Endothelial cell of umbilical vein (primary cell): ENCODE measurements at places on chromosomes 13 and 19. TPM values are rescaled to one million over a fixed set of nuclear protein-coding genes. Genes with fewer than 3 reads are reported as not detected.

DNA sequence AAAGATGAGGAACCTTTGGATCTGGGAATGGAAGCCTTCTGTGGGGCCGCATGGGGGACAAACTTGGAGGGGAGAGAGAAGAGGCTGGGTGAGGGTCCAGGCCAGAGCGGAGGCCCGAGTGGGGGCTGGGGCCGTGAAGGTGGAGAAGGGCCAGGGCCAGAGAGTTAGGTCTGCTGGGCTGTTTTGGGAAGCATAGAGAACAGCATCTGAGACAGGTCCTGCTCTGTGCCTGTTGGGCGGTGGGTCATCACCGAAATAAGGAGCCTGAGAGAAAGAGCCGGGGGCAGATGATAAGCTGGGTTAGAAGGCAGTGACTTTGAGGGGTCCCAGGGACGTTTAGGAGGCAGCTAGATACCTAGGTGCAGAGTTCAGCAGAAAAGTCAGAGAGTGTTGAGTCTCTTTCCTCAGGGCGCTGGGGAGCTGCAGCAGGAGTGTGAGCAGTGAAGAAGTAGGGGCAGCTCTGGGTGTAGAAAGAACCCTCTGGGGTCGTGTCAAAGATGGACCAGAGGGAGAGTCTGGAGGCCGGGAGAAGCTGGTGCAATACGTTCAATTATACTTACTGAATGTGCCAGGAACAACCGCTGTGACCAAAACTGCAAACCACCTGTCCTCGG is 2.7 kb downstream of the SPACA6 start:
- DNase-seq, result no peak

GRCh38 chr13:111920306-111920931 is 146.5 kb upstream of the SOX1 start:
- DNase-seq, result no peak

GRCh38 chr13:26873386-26873698 is 112.8 kb upstream of the GPR12 start:
- no peak for DNase-seq

- peak; percentile 13 for DNase-seq
Measured at GRCh38 chr13:49308097-49308875, 60.6 kb downstream of the CDADC1 start.

GRCh38 chr19:10586396-10586795 is 716 bp downstream of the AP1M2 start:
- no peak for DNase-seq

DNA sequence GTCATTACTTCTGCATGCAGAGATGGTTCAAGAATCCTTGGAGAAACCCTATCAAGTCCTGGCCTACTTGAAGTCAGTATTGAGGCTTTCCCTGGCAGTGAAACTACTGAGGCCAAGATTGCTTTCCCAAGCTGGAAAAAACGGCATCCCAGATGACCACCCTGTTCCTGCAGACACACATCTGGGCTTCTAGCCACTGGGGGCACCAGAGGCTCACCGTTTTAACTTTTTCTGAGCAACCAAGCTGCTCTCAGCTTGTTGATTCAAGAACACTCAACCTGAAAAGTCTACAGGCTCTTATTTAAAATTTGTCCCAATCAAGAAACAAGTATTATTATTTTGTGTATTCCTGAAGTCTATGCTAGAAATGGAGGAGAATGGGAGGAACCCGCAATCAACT is 66.6 kb downstream of the SPRYD7 start:
- DNase-seq, result peak; percentile 22

DNA sequence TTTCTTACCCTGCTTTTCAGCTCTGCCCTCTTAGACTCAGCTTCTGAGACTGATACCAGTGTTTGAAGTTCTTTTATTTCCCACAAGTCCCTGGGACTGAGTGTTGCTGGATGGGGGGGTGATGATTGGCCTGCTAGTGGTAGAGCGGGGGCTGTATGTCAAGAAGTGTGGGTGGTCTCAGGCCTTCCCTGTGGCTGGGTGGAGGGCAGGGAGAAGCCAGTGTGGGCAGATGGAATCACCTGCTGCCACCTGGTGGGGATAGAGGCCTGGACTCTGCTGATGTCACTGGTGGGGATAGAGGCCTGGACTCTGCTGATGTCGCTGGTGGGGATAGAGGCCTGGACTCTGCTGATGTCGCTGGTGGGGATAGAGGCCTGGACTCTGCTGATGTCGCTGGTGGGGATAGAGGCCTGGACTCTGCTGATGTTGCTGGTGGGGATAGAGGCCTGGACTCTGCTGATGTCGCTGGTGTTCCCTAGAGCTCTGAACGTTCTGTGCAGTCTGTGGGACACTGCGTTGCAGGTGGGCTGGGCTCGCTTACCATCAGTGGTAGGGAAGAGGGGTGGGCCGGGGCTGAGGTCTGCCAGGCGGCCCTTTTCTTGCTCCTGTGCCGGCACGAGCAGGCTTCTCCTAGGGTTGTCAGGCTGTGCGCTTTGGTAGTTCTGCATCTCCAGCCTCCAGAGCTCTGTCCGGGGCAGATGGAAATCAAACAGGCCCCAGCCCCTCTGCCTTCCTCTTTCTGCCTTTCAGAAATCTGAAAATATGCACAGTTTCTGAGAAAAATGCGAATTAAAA is 101.3 kb downstream of the ARHGEF7 start:
- DNase-seq, result no peak

GRCh38 chr19:18353378-18354005 is 13.1 kb downstream of the PGPEP1 start:
- no peak for DNase-seq

Gene SYCN
- not detected in 2 replicates for polyA plus RNA-seq

Gene OR7C1
- polyA plus RNA-seq, result not detected in 2 replicates

Gene SBNO2
- polyA plus RNA-seq, result 31.4 and 35.8 TPM in 2 replicates
